ENCODE measurements at places on chromosomes 4 and X. TPM values are rescaled to one million over a fixed set of nuclear protein-coding genes. Genes with fewer than 3 reads are reported as not detected.
A peak's percentile ranks its signal among the peaks of the same experiment; 100 is the strongest.

ENPP6 gene
- not detected for total RNA-seq

FGF2 gene
- 10.6 TPM for total RNA-seq

TRAM1L1 gene
- 3.4 TPM for total RNA-seq

F8A2 gene
- not detected for total RNA-seq

CT45A2 gene
- total RNA-seq = not detected

IL9R gene
- total RNA-seq = not detected

MAGEA10 gene
- total RNA-seq = not detected

DNA sequence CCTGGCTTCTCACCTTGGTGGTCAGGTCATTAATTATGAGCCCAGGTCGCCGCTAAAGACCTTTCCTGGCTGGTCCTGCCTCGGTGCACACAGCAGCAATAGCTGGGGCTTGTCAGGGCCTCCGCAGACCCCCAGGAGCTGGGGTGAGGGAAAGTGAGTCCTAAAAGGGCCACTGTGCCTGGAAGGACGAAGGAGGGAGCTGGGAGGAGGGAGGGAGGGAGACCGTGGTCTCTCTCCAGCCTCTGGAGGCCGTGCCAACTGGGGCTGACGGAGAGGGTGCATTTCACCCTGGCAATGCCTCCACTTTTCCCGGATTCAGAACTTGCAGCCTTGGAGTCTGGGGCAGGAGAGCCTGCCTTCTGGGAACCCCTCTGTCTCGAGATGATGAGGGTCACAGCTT lies 60.4 kb downstream of the CRLF2 start:
- no peaks in the 10 kb centered on the region for H3K27me3 ChIP-seq
- H3K27ac ChIP-seq = no peak overlapping the region
- peak; percentile 49 for DNase-seq
- no peak overlapping the region for H3K4me3 ChIP-seq
- H3K4me1 ChIP-seq = no peaks in the 10 kb centered on the region

DNA sequence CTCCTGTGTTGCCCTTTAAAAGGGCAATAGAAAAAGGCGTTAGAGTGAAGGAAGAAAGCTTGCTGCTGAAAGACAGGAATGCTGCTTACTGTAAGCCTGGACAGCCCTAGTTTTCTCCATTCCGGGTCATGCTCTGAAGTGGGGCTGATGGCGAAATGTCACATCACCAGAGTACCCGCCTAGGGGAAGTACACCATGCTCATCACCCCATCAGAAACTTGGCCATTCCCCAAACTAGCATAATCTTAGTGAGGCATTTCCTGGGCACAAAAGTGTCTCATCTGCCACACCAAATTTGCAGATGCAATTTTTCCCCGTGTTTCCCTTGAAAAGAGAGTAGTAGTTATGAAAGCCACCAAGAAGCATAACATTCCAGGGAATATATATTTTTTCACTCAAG lies 47.8 kb upstream of the CAMK2D start:
- H3K4me3 ChIP-seq = no peak overlapping the region
- H3K4me1 ChIP-seq = no peaks in the 10 kb centered on the region
- H3K27me3 ChIP-seq = no peaks in the 10 kb centered on the region
- no peak overlapping the region for H3K27ac ChIP-seq
- no peaks in the 10 kb centered on the region for H3K36me3 ChIP-seq

GRCh38 chrX:143634663-143635455 lies 1.0 kb downstream of the SLITRK4 start:
- H3K4me1 ChIP-seq = no peaks in the 10 kb centered on the region
- peaks cover 17% of the 10 kb centered on the region for H3K27me3 ChIP-seq
- DNase-seq = peak; percentile 66
- no peak overlapping the region for H3K27ac ChIP-seq
- H3K36me3 ChIP-seq = no peaks in the 10 kb centered on the region

- no peaks in the 10 kb centered on the region for H3K36me3 ChIP-seq
- H3K4me1 ChIP-seq = no peaks in the 10 kb centered on the region
- no peaks in the 10 kb centered on the region for H3K27me3 ChIP-seq
Observed at GRCh38 chrX:14489437-14489836, 39.9 kb upstream of the GLRA2 start.

DNA sequence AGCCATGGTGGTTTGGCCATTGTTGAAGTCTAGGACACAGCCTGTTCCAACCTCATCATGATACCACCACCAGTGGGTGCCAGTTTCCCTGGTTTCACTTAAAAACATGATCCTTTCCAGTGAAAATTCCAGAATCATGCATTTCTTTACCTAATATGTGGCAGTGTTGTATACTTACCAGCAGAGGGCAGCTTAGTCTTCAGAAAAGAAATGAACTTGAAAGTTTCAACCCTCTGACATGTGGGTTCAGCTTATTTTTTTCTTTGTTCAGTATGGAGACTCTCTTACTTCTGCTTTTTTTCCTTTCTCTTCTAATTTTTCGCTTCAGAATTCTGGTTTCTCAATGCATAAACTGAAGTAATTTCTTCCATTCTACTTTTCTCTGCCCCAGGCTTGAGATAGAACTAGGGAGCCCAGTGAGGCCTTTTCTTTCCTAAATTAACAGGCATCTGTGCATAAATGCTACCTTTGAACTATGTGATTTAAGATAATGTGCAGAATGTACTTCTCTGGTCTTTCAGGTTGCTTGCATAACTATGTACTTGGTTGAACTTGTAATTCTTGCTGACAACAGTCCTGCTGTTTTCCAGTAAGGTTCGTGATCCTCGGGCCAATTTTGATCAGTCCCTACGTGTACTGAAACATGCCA lies 10.7 kb downstream of the LIAS start:
- peak; percentile 79 for DNase-seq
- H3K36me3 ChIP-seq = peaks cover 56% of the 10 kb centered on the region
- no peaks in the 10 kb centered on the region for H3K27me3 ChIP-seq
- H3K4me1 ChIP-seq = no peaks in the 10 kb centered on the region

GRCh38 chrX:112991801-112992200 lies 151.2 kb upstream of the AMOT start:
- no peak overlapping the region for H3K27ac ChIP-seq
- H3K27me3 ChIP-seq = no peaks in the 10 kb centered on the region
- no peak for DNase-seq
- H3K4me3 ChIP-seq = no peak overlapping the region
- H3K4me1 ChIP-seq = no peaks in the 10 kb centered on the region

- H3K27ac ChIP-seq = no peak overlapping the region
- H3K4me3 ChIP-seq = no peak overlapping the region
- DNase-seq = peak; percentile 71
Observed at GRCh38 chr4:2462992-2463762, 5.7 kb upstream of the RNF4 start.

DNA sequence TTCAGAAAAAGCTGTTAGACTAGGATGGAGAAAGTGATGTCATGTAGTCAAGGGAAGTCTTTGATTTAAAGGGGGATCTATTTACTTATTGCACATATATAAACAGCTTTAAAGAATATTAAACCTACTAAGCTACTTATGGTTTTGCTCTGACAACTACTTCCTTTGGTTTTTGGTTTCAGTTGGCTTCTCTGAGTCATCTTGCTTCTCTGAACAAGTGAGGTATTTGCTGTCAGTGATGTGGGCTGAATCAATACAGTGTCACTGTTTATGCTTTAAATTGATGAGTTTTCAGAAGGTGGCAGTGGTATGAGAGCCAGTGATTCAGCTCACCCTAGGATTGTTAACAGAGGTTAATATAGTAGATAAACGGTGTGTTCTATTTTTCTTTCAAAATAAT lies 75.1 kb downstream of the CEP44 start:
- no peak overlapping the region for H3K4me3 ChIP-seq
- peaks cover under 1% of the 10 kb centered on the region for H3K4me1 ChIP-seq
- H3K36me3 ChIP-seq = no peaks in the 10 kb centered on the region
- H3K27ac ChIP-seq = no peak overlapping the region
- DNase-seq = no peak

- no peak for DNase-seq
- H3K27me3 ChIP-seq = peaks cover 11% of the 10 kb centered on the region
- H3K27ac ChIP-seq = peak within 1 kb of the TSS; percentile 75
- H3K4me1 ChIP-seq = no peaks in the 10 kb centered on the region
- H3K36me3 ChIP-seq = peaks cover 29% of the 10 kb centered on the region
Observed at GRCh38 chr4:185396724-185397385, at the start of gene ANKRD37. Gene ANKRD37 (plus strand): TSS chr4:185396841. CDS start chr4:185396924, 83 bp downstream.

- no peaks in the 10 kb centered on the region for H3K27me3 ChIP-seq
- H3K36me3 ChIP-seq = no peaks in the 10 kb centered on the region
- H3K27ac ChIP-seq = no peak overlapping the region
- H3K4me1 ChIP-seq = no peaks in the 10 kb centered on the region
- no peak for DNase-seq
Observed at GRCh38 chr4:99404595-99405287, 30.4 kb downstream of the ADH7 start.

DNA sequence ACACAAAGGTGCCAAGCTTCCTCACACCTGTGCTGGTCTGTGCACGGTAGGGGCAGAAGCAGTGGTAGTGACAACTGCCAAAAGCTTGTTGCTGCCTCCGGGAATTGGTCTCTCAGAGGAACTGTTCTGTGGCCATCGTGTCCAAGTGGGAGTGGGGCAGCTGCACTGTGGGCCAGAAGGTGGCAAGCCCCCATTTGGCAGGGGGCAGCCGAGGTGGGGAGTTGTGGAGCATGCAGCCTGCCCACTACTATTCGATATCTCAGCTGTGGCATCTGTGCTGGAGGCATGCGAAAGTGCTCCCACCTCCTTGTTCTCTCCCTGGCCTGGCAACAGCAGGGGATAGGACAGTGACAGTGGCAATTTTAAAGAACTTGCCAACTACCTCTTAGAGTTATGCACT lies 192.8 kb downstream of the TBX22 start:
- H3K4me1 ChIP-seq = no peaks in the 10 kb centered on the region
- DNase-seq = no peak
- H3K27ac ChIP-seq = no peak overlapping the region

DNA sequence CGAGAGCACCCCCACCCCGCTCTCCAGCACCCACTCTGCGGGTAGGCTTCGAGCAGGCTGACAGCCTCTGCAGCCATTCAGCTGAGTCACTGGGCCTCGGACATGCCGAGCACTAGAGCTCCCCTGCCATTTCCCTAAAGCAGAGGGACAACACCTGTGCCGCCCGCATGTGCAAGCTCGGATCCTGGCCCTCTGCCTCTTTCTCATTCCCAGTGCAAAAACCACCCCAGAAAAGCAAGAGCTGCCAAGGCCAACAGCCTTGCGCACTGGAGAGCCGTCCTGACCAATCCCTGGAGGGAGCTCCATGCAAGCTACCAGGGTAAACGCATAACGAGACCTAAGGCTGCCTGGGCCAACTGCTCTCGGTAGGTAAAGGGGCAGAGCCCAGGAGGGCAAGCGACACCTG lies 5.3 kb downstream of the HCFC1 start:
- no peak overlapping the region for H3K27ac ChIP-seq
- peaks cover 34% of the 10 kb centered on the region for H3K36me3 ChIP-seq
- DNase-seq = no peak
- H3K4me1 ChIP-seq = peaks cover 9% of the 10 kb centered on the region

DNA sequence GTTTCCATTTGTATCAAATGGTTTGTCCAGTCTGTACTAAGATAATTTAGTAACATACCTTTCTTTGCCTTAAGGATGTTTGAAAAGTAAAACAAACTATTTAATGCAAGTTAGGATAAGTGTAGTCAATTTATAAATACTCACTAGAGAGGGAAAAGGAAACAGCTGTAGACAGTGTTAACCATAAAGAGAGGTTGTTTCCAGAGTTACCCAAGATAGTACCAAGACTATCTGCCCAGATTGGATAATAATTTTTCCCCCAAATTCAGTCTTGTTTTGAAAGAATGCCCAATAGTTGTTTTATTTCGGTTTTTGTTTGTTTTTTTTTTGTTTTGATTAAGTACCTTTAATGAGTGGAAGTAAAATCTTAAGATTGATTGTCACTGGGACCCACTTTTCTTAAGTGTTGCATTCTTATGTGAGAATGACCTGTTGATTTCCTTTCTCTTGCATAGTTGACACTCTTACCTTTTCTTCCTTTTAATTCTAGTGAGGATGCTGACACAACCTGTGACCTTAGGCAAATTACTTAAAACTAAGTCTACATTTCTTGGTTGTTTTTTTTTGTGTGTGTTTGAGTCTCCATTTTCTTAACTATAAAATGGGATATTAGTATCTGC lies 12.8 kb downstream of the AFF1 start:
- no peak overlapping the region for H3K27ac ChIP-seq
- no peak overlapping the region for H3K4me3 ChIP-seq
- no peak for DNase-seq
- peaks cover 6% of the 10 kb centered on the region for H3K4me1 ChIP-seq
- no peaks in the 10 kb centered on the region for H3K27me3 ChIP-seq
- H3K36me3 ChIP-seq = peaks cover 22% of the 10 kb centered on the region

DNA sequence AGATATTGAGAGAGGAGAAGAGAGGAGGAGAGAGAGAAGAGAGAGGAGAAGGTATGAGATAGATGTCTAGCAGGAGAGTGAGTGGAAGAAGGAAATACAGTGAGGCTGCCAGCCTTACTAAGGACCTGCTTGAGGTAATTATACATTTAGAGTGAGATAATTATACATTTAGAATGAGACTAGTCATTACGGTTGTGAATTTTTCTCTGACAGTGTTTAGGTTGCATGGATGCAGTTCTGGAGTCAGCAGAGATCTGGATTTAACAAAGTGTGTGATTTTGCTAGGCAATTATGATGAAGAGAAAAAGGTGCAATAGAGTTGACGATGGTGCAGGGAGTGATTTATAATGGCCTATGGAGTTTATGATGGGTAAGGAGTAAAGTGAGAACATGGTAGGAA lies 187.1 kb upstream of the ARX start:
- no peak overlapping the region for H3K27ac ChIP-seq
- H3K4me1 ChIP-seq = no peaks in the 10 kb centered on the region
- no peak overlapping the region for H3K4me3 ChIP-seq
- DNase-seq = no peak
- no peaks in the 10 kb centered on the region for H3K27me3 ChIP-seq
- H3K36me3 ChIP-seq = no peaks in the 10 kb centered on the region

DNA sequence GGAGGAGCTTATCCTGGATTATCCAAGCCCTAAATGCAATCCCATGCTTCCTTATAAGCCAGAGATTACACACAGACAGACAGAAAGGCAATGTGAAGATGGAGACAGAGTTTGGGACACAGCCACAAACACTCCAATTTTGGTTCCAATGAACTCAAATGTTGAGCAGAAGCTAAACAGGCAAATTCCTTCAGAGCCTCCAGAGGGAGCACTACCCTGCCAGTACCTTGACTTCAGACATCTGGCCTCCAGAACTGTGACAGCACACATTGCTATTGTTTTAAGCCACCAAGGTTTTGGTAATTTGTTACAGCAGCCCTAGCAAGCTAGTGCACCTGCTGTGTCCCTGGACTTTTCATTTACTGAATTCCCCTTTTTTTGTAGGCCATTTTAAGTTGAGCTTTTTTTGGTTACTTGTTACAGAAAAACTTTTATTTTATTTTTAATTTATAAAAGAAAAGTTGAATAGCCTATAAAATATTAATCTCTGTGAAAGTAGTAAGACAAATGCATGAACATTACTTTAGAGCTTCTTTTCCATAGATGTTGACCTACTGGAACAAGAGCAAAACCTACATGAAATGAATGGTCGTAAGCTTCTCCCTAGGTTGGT lies 33.4 kb upstream of the SRD5A3 start:
- no peaks in the 10 kb centered on the region for H3K4me1 ChIP-seq
- peak; percentile 63 for DNase-seq
- no peak overlapping the region for H3K27ac ChIP-seq
- no peaks in the 10 kb centered on the region for H3K36me3 ChIP-seq
